ENCODE measurements at places on chromosomes 16 and 17. TPM values are rescaled to one million over a fixed set of nuclear protein-coding genes. Genes with fewer than 3 reads are reported as not detected.

DNA sequence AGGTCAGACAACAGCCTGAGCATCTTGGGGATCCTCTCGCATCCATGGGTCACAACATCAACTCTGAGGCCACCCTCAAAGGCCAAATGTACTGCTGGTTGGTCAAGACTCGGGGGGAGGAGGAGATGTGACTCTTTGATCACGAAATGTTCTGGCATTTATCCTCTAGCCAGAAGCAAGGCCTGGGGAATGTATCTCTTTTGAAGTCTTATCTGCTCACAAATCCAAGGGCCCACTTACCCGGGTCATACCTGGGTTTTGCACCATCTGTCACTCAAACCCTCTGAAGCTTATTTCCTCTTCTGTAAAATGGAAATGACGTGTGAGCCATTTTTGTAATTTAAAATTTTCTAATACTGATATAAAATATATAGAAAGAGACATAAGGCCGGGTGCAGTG, 13.2 kb downstream of the CA7 start:
- no peak for DNase-seq

- DNase-seq: peak; percentile 86
Measured at GRCh38 chr16:3879887-3880564, 487 bp downstream of the CREBBP start.

- DNase-seq: no peak
Measured at GRCh38 chr17:74484066-74484465, 17.6 kb downstream of the CD300A start.

WNK4 gene
- 3.4 TPM for total RNA-seq

DNA sequence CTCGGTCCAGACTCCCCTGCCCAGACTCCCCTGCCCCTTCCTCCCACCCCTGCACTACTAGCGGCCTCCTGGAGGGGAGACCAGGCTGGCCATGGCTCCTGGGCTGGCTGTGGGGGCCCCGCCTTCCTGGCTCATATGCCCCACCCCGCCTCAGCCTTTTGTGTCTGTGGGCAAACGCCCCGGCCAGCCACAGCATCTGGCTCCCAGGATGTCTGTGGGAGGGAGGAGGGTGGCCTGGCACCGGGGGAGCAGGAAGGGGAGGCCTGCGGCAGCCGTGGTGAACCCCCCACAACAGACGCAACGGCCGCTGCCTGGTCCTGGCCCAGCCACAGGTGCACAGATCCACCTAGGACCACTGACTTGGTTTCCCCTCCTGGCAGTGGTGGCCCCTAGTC, 32.9 kb downstream of the BAHCC1 start:
- peak; percentile 65 for DNase-seq

DNA sequence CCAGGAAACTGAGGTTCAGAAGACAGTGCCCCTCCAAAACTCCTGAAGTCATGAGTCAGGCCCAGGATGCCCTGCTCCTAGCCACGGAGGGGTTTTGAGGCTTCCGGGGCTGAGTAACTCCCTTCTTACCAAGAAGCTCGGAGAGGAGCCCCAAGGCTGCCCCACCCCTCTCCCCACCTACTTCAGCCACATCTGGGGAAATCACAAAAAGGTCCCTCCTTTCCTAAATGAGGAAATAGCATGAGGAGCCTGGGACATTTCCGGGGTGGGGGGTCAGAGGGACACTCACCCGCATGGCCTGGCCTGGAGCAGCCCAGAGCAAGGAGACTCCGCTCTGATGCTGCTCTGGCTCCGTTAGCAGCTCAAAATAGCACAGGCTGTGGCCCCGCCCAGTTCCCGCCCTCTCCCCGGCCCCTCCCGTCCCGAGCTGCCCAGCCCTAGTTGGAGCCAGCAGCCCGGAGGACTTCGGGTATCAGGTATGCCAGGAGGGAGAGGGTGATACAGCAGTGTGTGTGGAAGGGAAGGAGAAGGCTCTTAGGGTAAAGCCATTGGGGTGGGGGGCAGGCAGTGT, 40.1 kb downstream of the MYO18A start:
- DNase-seq: peak; percentile 89

GRCh38 chr16:78925083-78925767, 675.3 kb downstream of the MAF start:
- DNase-seq: peak; percentile 23

Measured in GM23248 (cell line).